ENCODE measurements at places on chromosomes 16 and 17.

GRCh38 chr16:86730086-86730485 is 151.7 kb downstream of the FOXL1 start:
- DNase-seq = no peak

- no peak for DNase-seq
Observed at GRCh38 chr17:61797283-61797682, 66.0 kb downstream of the BRIP1 start.

DNA sequence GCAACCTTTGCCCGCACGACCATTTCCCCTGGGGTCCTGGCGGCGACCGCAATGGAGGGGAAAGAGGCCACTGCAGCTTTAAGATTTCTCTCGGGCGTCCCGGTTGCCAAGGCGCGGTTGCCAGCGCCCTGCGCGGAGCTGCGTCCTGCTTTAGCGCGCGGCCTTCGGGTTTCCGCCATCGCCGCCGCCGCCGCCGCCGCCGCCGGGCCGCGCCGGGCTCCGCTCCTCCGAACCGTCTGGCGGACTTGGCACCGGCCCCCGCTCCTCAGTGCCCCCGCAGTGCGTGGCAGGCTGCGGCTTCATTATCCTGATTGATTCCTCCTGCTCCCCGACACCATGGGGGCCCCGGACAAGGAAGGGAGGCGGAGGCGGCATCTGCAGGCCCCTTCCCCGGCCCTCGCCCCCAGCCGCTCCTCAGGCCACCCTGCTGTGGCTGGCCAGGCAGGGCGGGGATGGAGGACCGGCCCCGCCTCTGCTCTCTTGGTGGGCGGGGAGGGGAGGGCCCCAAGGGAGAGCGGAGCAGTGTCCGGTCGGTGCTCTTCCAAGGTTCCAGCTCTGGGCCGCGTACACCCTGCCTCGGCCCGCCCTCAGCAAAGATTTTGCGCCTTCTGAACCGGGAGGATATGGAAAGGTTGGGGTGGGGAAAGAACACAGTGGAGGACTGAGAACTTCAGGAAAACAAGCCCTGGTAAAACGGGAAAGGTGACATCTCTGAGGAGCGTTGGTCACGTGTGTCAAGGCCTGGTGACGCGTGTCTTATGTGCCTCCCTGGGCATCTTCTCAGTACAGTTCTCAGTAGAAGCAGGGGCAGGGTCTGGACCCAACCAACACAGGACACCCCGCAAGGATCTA is 34.0 kb downstream of the NEUROD2 start:
- no peak for DNase-seq

DNA sequence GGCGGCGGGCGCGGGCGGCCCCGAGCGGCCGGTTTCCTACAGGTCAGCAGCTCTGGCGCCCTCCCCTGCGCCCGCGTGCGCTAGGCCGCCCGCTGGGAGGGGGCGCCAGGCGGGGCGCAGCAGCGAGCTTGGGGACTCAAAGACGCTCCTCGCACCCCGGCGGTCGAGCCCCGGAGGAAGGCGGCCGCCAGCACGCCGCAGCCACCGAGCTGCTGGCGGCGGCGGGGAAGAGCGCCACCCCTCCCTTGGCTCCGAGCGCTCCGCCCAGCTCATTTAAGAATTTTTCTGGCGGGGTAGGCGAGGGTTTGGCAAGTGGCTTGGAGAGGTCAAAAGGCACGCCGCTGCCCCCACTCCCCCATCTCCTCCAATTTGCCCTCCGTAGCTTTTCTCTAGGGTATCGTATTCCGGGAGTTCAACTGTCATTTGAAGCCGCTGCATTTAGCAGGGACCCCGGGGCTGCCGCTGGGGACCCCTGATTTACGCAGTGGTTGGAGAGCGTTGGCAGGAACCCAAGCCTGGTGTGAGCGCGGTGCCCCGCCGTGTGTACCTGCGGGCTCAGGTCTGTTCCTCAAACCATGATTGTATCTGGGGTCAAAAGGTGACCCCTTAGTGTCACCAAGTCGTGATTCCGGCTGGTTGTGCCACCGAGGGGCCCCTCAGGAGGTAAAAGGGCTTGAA is 59.5 kb upstream of the GSE1 start:
- peak; percentile 81 for DNase-seq

DNA sequence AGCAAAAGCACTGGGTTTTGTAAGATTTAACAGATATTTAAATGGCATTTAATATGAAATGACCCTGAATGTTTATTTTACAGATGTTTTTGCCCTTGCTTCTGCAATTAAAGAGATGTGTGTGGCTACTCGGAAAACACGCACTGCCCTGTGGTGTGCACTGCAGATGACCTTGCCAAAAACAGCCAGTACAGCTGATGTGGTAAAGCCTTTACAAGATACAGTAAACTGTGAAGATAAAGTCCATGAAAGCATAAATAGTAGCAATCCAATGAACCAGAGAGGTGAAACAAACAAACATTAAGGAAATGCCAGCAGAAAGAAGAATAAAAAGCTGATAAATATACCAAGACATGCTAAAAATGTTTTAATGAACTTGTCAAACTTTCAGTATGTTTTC is 15.7 kb downstream of the CCDC43 start:
- no peak for DNase-seq

- DNase-seq = no peak
Observed at GRCh38 chr17:32100971-32101631, 41.2 kb upstream of the RHOT1 start.

DNA sequence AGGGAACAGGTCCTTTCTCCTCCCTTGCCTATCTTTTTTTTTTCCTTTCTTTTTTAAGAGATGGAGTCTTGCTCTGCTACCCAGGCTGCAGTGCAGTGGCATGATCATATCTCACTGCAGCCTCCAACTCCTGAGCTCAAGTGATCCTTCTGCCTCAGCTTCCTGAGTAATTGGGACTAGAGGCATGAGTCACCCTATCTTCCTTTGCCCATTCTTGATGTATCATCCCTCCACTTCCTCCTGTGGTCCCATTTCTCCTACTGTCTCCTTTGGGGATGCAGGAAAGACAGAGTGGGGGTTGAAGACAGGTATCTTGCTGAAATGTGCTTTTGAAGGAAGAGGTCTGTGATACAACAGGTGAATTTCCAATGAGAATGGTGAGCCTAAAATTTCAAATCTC is 5.5 kb downstream of the MYO19 start:
- DNase-seq = no peak

DNA sequence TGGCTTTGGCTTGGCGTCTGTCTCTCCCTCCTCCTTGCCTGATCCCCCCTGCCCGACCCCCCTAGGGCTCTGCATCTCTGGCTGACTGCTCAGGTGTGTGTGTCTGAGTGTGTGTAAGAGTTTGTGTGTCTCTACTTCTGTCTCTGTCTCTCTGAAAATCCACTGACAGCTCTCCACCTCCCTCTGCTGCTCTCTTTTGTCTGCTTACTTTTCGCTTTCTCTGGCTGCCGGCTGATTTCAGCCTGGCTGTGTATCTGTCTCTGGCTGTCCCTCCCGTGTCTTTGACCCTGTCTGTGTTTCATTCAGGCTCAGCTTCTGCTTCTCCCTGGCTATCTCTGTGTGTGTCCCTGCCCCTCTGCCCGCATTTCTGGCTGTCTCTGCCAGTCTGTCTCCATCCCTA is 3.8 kb upstream of the SPEM1 start:
- no peak for DNase-seq

- DNase-seq = no peak
Observed at GRCh38 chr17:55263569-55264277, 1.0 kb upstream of the HLF start.

GRCh38 chr17:42183741-42184711 is 1.2 kb downstream of the HCRT start:
- peak; percentile 70 for DNase-seq

- no peak for DNase-seq
Observed at GRCh38 chr17:29250666-29251065, 4.0 kb downstream of the CRYBA1 start.

DNA sequence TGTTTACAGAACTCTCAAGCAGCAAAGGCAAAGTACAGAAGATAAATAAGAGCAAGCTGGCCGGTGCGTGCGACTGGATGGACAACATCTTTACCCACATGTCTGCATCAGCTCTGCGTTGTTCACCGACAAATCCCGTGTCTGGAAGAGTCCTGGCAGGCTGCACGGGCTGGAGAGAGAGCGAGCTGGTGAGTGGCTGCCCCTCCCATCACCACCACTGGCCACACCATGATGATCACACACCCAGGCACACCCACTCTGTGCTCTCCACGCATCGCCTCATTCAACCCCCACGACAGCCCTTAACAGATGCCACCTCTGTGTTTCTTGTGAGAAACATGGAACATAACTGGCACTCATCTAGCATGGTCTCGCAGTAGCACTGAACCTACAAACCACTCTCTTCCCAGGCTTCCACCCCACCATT is 59.2 kb downstream of the ANKRD11 start:
- no peak for DNase-seq

- no peak for DNase-seq
Observed at GRCh38 chr16:29011112-29011511, 26.3 kb downstream of the LAT start.

- no peak for DNase-seq
Observed at GRCh38 chr17:17729620-17730249, 48.5 kb downstream of the RAI1 start.

GRCh38 chr16:71421911-71422310 is 19.9 kb downstream of the TLE7 start:
- no peak for DNase-seq
